Stimulated activated CD4-positive, alpha-beta T cell treated with anti-CD3 and anti-CD28 coated beads, TNF-alpha, amount 100 ng/mL, for 4 hours (primary cell): ENCODE measurements at places on chromosomes 12 and 14.

DNA sequence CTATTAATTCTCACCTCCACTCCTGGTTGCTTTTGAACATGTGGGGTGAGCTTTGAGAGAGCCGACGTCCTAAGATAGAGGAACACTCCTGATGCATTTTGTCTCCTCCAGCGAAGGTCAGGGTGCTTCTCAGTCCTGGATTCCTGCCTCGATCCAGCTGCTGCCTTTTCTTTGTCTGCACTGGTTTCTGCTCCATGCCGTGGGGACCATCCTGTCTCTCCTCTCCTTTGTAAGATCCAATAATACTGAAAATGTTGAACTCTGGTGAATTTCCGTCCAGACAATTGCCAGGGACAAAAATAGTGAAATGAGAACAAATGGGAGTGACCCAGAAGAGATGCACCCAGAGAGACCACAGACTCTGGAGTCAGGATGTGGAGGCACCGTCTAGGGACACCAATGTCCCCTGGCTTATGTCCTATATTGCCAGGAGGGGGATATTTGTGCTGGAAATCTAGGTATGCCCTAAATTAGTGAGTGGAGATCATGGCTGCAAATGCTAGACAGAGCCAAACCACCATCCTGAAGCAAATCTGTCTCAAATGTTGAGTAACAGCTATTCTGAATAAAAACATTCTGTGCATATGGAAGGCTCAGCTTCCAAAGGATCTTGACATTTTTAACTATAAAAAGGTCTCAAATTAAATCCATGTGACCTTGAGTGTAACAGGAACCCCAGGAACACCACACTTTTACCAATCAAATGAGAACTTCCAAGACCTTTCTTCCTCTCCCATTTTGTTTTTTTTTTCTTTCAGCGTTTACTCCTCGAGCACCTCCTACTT is 170.9 kb downstream of the PPM1H start:
- no peak for DNase-seq

GRCh38 chr14:91879196-91879595 is 11.9 kb upstream of the TC2N start:
- DNase-seq, result no peak

GRCh38 chr12:28776220-28776619 is 372.9 kb upstream of the FAR2 start:
- DNase-seq, result no peak

GRCh38 chr14:23321572-23322547 is 603 bp downstream of the PABPN1 start:
- DNase-seq, result no peak

- no peak for DNase-seq
Observed at GRCh38 chr12:9888665-9889273, 7.5 kb downstream of the KLRF2 start.

DNA sequence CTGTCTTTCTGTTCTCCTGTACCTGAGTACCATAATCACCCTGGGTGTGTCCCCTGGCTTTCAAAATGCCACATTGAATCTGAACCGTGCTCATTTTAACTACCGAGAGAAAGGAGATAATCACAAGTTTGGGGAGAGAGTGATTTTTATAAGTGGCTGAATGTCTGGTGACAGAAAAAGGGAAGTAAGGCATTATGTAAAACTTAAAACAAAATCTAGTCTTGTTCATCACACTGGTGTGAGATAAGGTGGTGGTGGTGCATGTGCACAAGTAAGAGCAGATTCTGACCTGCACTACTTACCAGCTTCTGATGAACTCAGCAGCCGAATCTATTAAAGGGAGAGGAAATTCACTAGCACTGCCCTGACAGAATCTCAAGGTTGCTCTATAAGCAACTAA is 56.3 kb downstream of the SPPL3 start:
- DNase-seq, result no peak

GRCh38 chr14:61881046-61881445 is 118.8 kb downstream of the SNAPC1 start:
- no peak for DNase-seq

DNA sequence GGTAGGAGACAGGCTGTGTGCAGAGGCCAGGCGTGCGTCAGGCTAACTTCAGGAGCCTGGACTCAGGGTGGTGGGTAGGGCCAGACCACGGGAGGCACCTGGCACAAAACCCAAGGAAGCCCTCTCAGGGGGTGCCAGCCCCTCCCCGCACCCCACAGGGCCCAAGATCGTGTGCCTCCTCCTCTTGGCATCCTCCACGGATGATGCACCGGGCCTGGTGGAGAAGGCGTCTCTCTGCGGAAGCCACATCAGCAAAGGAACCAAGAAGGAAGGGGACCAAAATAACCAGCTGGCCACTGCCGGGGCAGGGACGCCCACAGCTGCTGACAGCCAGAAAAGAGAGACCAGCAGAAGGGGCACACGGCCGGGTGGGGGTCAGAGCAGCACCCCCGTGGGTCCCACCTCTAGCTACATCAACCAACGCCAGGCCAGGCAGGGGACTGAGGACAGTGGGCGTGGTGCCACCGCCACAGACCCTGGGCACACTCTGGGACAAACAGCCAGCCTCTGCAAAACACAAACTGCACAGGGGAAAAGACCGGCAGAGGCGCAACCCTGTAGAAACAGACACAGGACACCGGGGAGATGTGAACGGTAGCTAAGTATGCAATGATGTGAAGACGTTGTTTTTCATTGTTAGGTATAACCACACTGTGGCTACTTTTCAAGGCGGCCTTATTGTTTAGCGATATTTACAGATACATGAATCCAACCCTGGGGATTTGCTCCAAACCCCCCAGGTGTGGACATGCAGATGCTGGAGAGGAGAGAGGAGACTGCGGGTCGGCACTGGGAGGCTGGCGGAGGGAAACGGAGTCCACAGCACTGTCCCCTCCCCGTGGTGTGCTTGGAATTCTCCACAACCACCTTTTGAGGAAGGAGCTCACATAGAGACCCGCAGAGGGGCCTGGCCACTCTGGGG is 26.1 kb upstream of the C14orf180 start:
- DNase-seq, result no peak

GRCh38 chr12:88472248-88472647 is 108.0 kb downstream of the KITLG start:
- DNase-seq, result no peak

GRCh38 chr12:84038242-84038641 is 874.4 kb downstream of the SLC6A15 start:
- no peak for DNase-seq

DNA sequence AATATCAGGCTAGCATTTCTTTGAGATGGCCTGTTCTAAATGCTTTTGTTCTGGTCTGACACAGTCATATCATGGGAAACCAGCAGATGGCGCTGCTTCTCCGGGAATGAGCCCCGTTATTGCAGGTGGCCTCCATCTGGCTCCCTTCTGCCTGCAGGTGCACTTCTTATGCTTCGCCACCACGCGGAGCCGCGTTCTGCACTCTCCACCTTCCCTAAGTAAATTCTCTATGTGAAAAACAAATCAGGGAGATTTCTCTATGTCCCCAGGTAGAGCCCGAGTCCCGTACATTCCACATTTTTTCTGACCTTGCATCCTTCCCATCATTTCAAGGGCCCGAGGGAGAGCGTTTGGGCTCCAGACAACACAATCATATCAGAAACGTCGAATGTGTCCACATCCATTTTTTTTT is 26.2 kb downstream of the GLRX5 start:
- DNase-seq, result peak; percentile 68

- no peak for DNase-seq
Observed at GRCh38 chr14:69827560-69827959, 30.5 kb upstream of the SLC10A1 start.

- no peak for DNase-seq
Observed at GRCh38 chr14:68274725-68275124, 455.1 kb downstream of the RAD51B start.

GRCh38 chr12:106170285-106170684 is 31.5 kb upstream of the NUAK1 start:
- DNase-seq, result no peak

GRCh38 chr14:62626416-62626815 is 418.8 kb downstream of the KCNH5 start:
- DNase-seq, result no peak

DNA sequence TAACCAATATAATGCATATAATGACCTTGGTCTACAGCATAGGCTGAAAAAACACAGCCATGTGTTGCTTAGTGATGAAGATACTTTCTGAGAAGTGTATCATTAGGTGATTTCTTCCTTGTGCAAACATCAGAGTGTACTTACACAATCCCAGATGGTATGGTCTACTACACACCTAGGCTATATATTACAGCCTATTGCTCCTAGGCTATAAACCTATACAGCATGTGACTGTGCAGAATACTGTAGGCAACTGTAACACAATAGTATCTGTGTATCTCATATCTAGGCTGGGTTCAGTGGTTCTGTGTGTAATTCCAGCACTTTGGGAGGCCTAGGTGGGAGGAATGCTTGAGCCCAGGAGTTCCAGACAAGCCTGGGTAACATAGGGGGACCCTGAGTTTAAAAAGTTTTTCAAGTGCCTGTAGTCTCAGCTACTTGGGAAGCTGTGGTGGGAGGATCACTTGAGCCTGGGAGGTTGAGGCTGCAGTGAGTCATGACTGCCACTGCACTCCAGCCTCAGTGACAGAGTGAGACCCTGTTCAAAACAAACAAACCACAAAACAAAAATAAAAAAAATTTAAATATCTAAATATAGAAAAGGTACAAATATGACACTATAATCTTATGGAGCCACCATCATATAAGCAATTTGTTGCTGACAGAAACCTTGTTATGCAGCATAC is 66.6 kb downstream of the GRIP1 start:
- no peak for DNase-seq

GRCh38 chr12:118356809-118357256 is 15.9 kb downstream of the TAOK3 start:
- DNase-seq, result no peak

DNA sequence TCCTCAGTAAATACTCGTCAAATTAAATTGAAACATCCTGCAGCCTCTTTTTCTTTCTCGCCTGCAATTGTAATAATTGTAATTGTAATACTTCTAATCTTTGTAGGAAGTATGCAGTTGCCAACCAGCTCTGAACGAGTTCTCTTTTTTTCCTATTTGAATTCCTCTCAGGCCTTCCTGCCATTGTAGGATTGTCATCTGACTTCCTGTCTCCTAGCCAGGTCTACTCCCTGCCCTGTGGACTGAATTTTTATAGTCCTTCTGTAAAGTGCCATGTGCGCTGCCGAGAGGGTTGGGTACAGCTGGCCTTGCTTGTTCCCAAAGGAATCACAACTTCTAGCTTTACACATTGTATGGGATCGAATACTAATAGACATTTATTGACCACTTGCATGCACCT is 183.3 kb downstream of the SSPN start:
- no peak for DNase-seq

GRCh38 chr14:80324649-80325048 is 113.3 kb upstream of the DIO2 start:
- no peak for DNase-seq

DNA sequence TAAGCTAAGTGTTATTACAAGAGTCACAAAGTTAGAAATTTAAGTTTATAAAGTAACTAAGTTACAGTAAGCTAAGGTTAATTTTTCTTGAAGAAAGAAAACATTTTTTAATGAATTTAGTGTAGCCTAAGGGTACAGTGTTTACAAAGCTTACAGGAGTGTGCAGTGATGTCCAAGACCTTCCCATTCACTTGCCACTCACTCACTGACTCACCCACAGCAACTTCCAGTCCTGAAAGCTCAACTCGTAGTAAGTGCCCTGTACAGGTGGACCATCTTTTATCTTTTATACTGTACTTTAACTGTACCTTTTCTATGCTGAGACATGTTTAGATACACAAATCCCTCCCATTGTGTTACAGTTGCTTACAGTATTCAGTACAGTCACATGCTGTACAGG is 60.9 kb upstream of the TMEM263 start:
- DNase-seq, result no peak

GRCh38 chr12:80018119-80018518 is 81.2 kb upstream of the OTOGL start:
- DNase-seq, result no peak

GRCh38 chr14:58430156-58430555 is 2.6 kb downstream of the KIAA0586 start:
- DNase-seq, result no peak

DNA sequence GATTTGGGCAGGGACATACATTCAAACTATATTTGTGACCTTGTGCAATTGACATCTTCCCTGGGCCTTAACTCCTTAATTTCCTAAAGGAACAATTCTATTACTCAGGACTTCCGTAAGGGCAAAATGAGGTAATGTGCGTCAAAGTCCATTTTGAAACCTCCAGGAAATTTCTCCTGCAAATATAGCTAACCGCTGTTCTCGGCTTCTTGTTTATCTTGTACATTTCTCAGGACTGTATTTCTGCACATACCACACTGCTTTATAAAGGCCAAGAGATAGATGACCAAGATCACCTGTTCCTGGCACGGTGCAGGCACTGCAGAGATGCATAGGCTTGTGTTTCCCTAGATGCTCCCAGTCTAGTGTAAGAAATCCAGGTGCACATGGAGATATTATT is 1009.4 kb downstream of the BCL11B start:
- DNase-seq, result no peak

- DNase-seq, result no peak
Observed at GRCh38 chr14:91424813-91425530, 7.4 kb upstream of the CCDC88C start.

DNA sequence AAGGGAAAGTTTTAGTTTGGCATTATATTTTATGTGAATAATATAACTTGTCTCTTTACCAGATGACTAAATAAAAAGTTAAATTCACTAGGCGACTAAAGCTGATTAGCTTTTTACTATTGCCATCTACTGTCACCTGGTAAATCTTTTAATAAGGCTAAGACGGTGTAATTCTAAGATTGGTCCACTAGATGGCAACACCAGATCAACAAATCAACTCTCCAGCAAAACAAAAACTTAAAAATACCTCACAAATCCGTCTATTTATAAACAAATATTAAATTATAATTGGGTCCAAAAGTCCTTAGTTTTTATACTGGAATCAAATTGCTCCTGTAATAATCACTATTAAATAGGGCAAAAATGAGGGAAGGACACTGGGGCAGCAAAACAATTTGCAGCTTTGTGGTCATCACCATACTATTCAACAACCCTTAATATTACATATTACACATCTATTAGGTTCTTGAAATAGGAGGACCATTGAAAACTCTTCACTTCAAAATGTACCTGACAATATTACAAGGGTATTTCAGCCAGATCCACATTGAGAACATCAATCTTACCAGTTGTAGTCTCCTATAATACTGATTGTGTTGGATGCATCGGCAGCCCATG is 47.9 kb downstream of the GALC start:
- no peak for DNase-seq

DNA sequence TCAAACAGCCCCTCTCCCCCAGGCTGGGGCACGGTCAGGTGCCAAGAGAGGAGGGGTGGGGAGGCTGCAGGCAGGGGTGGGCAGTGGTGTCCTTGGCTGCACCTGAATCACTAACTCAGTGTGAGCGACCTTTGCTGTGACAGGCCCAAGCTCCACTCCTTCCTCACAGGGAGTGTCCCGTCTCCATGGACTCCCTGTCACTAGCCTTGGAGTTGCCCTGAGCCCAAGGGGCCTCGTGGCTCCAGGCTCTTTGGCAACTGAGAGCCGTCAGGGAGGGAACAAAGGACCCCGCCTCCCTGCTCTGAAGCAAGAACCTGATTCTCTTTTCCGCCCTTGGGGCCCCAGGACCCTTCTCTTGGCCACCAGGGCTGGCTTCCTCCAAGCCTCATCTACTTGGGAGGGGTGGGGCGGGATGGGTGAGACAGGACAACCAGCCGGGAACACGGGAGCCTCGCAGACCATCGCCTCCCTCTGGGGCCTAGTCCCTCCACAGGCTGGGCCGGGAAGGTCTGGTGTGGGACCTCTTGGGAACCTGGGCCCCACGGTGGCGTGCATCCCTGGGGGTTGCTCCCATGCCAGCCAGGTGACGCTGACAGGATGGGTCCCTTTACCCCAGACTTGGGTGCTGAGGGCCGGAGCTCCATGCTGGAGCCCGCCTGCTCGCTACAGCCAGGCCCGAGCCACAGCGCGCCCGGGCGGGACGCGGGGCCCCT is 935 bp upstream of the ADSS1 start:
- DNase-seq, result no peak
